ENCODE measurements at places on chromosomes 1 and 21.

GRCh38 chr21:27633631-27634030 is 666.7 kb upstream of the ADAMTS5 start:
- DNase-seq: no peak

GRCh38 chr1:221886743-221887414 is 145.0 kb upstream of the DUSP10 start:
- no peak for DNase-seq

DNA sequence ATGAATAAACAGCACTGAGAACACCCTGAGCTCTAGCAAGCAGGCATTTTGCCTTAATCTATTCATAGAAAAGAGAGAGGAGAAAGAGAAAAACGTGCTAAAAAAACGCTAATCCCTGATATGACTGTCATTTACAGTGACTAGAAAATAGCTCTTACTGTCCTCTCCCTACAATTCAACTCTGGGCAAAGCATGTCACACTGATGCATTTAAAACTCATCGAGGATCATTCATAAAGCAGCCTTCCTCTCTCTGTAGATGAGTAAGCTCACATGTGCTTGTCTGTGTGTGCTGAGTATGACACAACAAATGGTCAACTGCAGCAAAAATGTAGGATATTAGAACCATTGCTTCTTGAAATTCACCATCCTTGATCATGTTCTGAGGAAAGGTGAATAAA is 109.0 kb downstream of the SGIP1 start:
- no peak for DNase-seq

DNA sequence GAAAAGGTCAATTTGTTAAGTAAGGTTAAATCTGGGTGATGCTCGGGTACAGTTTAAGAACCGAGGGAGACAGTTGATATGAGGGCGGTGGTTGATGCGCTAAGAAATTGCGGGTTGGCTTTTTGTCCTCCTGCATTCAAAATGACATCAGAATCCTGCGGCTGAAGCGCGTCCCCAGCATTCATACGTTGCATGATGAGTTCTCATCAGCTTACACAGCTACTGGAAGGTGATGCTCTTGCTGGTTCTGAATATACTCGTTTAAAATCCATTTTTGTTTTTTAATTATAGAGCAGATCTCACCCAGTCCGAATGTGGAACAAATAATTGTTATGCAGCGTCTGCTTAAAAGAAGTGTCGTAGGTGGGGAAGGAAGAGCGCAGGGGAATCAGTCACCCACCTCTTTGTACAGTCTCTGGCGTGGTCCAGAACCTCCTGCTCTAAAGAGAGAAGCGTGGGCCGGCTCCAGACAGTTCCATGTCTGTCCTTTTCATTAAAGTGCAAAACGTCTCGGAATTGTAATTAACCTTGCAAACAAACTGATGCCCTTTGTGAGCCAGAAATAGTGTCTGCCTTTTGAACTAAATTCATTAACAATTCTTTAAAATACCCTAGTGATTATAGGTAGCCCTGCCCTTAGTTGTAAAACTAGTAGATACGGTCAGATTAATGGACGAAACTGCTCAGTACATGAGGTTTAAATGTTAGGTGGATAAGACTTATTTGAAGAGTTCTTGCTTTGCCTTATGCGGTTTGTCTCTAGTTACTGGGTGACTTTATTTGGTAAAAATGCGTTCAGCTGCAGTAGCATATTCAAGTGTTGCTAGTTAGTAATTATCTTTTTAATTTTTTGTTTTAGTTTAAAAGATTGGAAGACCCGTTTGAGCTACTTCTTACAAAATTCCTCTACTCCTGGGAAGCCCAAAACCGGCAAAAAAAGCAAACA is 741 bp downstream of the RGS2 start:
- no peak for DNase-seq

DNA sequence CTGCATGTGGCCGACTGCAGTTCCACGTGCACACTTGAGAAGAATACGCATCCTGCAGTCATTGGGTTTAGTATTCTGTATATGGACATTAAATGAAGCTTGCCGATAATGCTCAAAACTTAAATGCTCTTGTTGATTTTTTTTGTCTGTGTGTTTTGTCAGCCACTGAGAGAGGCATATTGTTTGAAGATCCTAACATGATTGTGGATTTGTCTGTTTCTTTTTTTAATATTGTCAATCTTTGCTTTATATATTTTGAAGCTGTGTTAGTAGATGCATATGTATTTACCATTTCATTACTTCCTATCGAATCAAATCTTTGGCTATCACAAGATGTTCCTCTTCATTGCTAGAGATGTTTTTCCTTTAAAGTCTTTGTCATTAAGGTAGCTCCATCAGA is 73.2 kb downstream of the FHAD1 start:
- DNase-seq: no peak

GRCh38 chr1:175419684-175420517 is 227.3 kb upstream of the KIAA0040 start:
- no peak for DNase-seq

- DNase-seq: no peak
These were observed 81.1 kb upstream of the ATP1B1 start for GRCh38 chr1:169025412-169025811.

DNA sequence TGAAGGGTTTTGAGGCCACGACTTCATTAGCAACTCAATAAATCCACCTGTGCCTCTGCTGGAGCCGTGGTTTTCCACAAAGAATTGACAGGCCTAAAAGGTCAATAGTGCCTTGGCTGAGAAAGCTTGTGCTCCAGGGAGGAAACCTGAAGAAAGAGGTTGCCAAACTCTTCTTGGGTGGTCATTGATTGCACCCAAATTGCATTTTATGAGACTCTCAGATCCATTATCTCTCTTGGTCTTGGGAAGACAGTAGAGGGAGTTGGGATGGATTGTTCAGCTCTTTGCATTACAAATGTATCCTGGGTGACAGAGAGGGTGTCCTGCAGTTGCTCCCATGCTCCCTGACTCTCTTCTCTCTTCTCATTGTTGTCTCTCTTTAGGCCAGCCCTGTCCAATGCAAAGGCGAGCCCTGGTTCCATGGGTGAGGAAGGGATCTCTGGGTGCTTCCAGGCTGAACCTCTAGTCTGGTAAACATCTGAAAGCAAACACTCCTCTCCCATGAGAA is 46.1 kb upstream of the HTR1D start:
- DNase-seq: no peak

GRCh38 chr1:41641941-41642527 is 157.6 kb upstream of the EDN2 start:
- DNase-seq: no peak

GRCh38 chr1:115164484-115164883 is 75.2 kb upstream of the TSPAN2 start:
- no peak for DNase-seq

DNA sequence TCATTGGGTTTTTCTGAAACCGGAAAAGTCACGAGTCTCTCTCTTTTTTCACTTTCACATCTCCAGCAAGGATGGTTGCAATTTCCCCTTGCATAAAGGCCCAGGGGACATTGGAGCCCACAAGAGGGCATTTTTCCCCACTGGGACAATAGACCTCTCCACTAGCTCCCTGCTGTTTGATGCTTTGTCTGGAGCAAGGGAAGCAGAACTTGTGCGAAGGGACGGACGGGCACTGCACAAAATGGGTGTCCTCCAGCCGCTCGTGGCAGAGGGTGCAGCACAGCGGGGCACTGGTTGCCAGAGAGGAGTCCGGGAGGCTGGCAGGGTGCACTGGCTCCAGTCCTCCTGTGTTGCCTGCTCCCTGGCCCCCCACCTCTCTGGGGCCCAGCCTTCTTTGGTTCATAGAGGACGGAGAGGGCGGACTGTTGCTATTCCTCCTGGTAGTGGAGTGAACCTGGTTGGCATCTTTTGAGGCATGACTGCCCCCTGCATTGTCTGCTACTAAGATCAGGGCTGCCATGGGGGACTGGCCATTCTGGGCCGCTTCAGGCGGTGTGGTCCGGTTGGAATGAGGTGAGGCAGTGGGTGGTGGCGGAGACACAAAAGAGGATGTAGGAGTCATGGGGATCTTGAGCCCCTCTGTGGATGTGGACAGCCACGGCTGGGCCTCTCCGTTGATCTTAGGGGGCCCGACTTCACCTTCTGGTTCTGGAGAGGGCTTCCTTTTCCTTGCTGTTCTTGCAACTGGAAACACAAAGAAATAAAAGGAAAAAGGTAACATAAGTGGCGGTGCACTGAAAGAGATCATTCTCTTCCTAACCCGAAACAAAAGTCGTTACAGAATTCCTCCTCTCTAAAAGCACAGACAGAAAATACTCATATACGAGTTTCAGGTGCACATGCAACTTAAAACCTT is 2.6 kb downstream of the IRF2BP2 start:
- peak; percentile 51 for DNase-seq

- no peak for DNase-seq
These were observed 709.4 kb downstream of the MATN1 start for GRCh38 chr1:30014031-30014430.

GRCh38 chr1:46133181-46133658 is 791 bp upstream of the PIK3R3 start:
- DNase-seq: no peak

DNA sequence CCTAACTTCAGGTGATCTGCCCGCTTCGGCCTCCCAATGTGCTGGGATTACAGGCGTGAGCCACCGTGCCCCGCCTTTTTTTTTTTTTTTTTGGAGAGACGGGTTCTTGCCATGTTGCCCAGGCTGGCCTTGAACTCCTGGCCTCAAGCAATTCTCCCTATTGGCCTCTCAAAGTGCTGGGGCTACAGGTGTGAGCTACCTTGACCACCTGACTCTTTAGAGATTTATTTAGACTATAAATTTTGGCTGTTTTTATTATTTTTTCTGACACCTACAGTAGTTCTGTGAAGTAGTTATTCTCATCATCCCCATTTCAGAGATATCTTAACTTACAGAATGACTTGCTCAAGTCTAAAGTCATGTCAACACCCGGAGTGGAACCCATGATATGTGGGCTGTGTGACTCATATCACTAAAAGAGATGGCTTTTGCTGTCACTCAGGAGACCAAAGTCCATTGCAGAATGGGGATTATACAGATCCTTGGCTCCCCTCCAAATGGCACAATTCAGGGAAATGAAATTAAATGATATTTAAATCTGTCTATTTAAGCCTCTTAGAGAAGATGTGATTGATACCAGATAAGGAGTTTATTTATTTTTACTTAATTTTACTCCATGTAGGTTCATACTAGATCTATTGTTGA is 93.2 kb downstream of the CTH start:
- DNase-seq: no peak

GRCh38 chr1:32023351-32023750 is 9.7 kb downstream of the KHDRBS1 start:
- no peak for DNase-seq

GRCh38 chr1:11059155-11059967 is 457 bp downstream of the SRM start:
- DNase-seq: no peak

- peak; percentile 81 for DNase-seq
These were observed 959 bp downstream of the CD58 start for GRCh38 chr1:116569776-116570357.
